Right lobe of liver (tissue), 6 donors: ENCODE measurements at places on chromosomes 2 and 18. TPM values are rescaled to one million over a fixed set of nuclear protein-coding genes. Genes with fewer than 3 reads are reported as not detected.

The NAGK gene
- 36.4 TPM for total RNA-seq

The POTEJ gene
- not detected for total RNA-seq

The CPO gene
- 0.44 TPM for total RNA-seq

The MGAT4A gene
- 10.9 TPM for total RNA-seq

The GPR45 gene
- total RNA-seq: not detected

The PDE11A gene
- total RNA-seq: 8.8 TPM

The DSEL gene
- total RNA-seq: 2.1 TPM

The C1D gene
- 14.4 TPM for total RNA-seq

The C2orf42 gene
- total RNA-seq: 10.9 TPM

The PPP1R7 gene
- total RNA-seq: 32.1 TPM

The ANKRD30BL gene
- not detected for total RNA-seq

The CTAGE1 gene
- not detected for total RNA-seq

The BOLL gene
- total RNA-seq: not detected
